NCI-H2029 (cell line): ENCODE measurements at places on chromosomes 7 and 10.

GRCh38 chr7:39088730-39089593 lies 111.3 kb downstream of the POU6F2 start:
- no peak for DNase-seq

GRCh38 chr10:88991161-88991898 lies 732 bp downstream of the FAS start:
- DNase-seq, result no peak

DNA sequence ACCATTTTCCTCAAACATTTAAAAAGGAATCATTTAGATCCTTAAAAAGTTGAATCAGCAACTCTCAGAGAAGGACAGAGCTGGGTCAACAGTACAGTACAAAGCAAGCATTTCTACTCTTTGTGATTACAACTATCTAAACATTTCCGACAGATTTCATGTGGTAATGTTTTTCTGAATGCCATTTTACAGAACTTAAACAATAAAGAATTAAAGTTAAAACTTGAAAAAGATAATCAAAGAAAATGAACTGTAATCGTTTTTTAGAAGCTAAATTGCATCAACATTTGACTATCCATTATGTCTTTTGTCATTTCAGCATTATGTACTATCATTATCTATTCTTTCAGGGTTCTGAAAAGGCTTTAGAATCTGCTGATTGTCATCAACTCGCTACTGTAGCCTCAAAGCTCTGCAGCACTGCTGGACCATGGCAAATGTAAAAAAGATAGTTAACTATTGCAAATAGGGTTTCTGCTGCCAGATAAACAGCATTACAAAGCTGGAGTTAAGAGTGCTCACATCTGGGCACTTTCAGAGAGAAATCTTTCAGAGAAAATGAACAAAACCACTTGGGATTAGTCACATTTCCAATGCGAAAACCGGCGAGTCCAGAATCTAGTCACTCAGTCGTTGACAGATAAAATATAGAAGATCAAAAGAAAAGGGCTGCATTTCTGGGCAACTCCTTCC lies 160.4 kb upstream of the LAMB4 start:
- DNase-seq, result no peak

DNA sequence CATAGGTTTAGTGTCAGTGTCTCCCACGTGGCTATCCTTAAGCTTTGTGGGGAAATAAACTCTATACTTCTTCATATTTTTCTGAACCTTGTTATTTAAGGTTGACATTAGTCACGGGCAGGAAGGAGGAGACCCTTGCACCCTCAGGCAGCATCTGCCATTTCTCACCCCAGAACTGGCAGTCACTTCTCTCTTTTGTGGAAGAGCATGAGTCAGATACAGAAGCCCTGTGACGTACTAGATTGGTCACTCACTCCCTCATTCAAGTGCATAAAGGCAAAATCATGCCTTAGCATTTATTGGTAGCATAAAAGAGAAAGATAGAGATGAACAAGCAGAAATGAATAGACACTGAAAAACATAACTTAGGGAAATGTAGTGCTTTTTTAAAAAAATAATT lies 206.0 kb upstream of the MDFIC start:
- DNase-seq, result no peak

DNA sequence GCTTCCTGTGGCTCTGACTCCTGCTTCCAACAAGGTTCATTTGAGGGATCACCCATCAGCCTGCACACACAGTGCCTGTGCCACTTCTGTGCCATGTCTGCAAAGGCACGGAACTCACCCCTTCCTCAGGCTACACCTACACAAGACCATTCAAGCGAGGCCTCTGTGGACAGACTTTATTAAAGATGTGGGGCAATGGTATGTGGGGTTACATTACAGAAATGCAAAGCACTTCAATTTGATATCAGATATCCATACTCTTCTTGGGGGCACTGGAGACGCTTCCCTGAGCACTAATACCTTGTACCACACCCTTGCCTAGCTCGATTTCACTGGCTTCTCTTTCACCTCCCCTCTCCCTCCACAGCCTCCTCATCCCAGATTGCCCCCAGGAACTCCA lies 84.4 kb upstream of the FGL2 start:
- no peak for DNase-seq

GRCh38 chr7:34034728-34035127 lies 129.4 kb downstream of the BMPER start:
- DNase-seq, result no peak

- peak; percentile 89 for DNase-seq
Observed at GRCh38 chr7:135801877-135802276, 53.3 kb upstream of the FAM180A start.

GRCh38 chr10:106711313-106711906 lies 453.1 kb downstream of the SORCS1 start:
- DNase-seq, result no peak

DNA sequence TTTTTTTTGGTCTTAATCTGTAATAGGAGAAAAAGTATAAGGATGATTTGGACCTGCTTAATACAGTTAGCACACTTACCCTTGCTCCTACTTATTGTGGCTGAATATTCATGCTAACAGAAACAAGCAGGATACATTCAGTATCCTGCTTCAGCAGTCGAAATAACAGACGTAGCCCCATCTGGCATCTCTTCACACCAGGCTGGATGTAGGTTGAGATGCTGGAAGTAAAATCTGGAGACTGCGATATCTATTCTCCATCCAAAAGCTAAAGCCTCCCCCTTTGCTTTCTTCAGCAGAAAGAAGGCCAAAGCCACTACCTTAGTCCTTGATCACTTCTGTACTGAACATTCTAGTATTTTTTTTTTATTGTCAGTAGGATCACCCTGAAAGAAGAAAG lies 537.4 kb downstream of the AUTS2 start:
- no peak for DNase-seq

DNA sequence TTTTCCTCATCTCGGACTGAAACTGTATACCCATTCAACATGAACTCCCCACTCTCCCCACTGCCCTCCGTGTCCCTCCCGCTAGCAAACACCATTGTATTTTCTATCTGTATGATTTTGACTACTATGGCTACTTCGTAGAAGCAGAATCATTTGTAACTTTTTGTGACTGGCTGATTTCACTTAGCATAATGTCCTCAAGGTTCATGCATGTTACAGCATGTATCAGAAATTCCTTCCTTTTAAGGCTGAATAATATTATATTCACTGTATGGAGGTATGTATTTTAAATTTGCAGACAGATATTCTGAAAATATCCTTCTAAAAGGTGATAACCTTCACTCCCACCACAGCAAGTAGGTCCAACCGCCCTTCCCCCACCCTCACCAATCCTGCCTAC lies 42.9 kb upstream of the MMD2 start:
- DNase-seq, result no peak

DNA sequence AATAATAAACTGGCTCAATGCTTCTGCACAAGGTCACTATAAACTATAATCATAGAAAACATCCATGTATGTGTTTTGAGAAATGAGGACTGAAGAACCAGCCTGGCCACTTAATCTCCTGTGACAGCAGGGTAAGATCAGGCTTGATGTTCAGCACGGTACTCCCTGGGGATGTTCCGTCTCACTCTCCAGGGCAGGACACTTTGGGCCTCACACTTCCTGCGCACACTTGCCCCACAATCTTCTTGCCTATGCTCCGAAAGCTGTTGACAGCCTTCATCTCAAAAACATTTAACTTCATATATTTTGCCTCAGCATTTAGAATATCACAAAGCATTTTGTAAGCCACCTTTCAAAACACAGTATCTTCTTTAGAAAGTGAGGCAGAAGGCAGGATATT lies 92.7 kb downstream of the PARD3 start:
- DNase-seq, result no peak

DNA sequence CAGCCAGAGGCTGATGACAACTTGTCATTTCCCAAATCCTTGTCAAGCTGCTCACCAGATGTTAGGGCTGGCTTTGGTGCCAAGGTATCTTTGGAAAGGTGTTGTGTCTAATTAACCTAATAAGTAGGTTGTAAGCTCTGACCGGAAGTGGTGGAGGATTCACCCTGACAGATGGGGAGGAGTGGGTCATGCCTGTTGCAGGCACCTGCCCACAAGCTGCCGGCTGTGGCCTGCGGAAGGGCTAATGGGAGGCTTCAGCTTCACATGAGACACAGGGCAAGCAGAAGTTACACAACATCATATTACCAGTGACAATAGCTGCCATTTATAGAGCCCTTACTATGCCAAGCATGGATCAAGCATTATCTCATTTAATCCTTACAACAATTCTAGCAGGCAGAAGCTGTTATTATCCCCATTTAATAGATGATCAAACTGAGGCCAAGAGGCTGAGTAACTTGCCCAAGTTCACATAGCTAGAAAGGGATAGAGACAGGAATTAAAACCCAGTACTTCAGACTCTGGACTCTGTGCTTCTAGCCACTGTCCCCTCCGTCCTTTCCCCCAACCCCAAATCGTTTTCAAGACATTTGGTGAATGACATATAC lies 63.1 kb upstream of the DUSP5 start:
- DNase-seq, result no peak
